Neural crest cell (in vitro differentiated cells): ENCODE measurements at places on chromosomes 1 and 21.

GRCh38 chr1:46476673-46477072, 13.0 kb upstream of the DMBX1 start:
- no peak for DNase-seq

GRCh38 chr1:3440300-3440681, 14.2 kb upstream of the ARHGEF16 start:
- DNase-seq: no peak

DNA sequence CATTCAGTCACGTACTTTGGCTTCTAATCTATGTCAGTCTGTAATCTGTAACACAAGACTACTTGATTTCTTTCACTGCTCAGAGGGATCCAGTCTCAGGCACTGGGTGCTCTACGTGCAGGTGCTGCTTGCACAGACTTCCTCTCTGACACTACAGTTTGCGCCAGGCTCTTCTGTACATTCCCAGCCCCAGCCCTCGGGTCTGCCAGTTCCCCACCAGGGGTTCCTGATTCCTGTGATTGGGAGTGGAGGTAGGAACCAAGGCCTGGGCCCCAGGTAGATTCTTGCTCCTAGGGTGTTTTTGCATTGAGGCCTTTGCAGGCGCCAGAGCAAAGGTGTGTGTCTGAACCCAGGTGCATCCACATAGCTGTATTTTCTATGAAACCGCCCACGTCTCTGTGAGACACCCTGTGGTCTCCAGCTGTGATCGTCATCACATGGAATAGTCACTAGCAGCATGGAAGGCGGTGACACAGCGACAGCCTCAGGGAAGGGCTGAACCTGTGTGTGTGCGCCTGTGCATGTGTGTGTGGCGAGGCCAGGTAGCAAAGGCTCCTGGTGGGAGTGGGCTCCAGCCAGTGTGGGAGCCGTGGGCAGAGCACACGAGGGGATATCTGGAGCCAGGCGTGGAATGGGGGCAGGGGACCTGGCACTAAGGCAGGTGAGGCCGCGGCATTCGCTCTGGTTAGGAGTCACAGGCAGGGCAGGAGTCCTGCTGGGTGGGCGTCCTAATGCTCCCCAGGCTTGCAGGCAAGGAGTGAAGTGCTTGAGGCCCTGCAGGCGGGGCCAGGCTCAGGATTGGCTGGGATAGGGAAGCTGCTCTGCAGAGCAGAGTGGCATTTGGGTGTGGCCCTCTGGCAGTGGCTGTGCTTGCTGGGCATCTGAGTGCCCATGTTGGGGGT, 5.2 kb downstream of the GJC2 start:
- DNase-seq: no peak

DNA sequence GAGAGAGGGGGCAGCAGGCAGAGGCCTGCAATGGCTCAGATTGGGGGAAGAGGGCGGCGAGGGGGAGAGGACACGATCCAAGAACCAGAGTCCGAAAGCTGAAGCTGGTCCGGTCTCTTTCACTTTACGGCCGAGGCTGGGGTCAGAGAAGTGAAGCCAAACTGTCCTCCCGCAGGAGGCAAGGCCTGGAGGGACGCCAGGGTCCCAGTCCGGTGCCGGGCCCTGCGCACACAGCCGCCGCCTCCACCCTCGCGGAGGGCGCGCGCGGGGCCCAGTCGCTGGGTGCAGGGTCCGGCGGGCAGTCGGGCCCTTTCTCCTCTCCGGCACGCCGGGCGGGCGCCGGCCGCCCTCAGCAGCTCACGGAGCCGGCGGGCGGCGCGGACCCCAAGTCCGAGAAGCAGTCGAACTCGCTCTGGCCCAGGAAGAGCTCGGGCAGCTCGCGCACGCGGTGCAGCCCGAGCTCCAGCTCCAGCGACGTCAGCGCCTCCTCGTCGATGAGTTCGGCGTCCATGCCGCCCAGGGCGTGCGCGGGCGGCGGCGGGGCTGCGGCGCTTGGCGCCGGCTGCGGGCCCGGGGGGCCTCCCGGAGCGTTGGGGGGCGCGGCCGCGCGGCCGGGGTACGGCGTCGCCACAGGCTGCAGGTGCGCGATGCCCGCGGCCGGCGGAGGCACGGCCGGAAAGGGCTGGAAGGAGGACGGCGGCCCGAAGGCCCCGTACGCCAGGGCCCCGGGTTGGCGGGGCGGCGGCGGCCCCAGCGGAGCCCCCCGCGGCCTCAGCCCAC, 749 bp downstream of the CITED4 start:
- no peak for DNase-seq

DNA sequence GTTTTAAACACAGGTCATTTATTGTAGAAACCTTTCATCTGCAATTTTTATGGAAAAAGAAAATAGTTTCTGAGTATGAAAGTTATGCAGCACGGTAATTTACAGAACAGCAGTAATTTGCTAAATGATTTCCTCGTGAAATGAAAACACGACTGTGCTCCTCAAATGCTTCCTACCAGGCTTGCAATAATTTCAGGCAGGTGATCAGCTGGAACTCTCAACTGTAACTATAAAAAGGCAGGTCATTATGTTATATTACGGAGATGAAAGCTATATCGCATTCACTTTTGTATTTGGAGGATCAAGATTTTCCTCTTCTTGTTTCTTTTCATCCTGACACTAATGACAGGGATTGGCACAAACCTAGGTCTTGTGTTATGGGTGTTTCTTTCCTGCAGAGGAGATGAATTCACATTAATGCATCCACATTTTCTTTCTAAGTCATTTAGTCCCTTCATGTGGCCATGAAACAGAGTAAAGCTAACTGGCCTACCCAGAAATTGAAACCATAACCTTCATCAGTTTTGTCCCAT, 57.4 kb downstream of the SAMSN1 start:
- no peak for DNase-seq

GRCh38 chr1:67748630-67749029, 63.6 kb downstream of the GADD45A start:
- DNase-seq: no peak

DNA sequence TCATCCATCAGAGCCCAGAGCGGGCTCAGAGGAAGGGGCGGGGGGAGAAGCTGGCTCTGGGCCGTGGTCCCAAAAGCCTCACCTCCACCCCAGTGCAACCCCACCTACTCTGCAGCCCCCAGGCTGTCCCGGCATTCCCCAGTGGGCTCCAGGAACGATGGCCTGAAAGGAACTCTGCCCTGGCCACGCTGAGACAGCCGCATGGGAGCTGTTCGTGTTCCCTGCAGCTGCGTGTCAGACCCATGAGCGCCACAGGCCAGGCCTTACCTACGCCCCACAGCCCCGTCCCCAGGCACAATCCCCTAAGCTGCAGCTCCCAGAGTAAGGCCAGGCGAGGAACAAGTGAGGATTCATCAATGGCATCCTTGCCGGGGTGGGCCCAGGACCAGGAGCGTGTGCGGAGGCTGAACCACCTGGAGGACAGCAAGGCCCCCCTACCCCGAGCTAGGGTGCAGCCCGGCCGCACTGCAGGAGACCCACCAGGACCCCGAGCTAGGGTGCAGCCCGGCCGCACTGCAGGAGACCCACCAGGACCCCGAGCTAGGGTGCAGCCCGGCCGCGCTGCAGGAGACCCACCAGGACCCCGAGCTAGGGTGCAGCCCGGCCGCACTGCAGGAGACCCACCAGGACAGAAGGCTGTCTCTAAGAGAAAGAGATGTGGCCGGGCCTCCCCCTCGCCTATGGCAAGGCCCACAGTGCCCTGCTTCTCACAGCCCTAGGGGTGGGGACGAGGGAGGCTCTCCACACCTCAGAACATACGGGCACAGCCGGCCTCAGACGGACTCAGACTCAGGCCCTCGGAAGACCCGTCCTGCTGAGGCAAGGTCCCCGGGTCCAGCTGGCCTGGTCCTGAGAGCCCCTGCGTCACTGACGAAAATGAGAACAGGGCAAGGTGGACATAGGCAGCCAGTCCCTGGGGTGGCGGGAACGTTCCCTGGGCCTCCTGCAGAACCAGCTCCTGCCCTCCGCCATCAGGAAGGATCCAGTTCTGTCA, 26.5 kb upstream of the ARHGEF16 start:
- no peak for DNase-seq

DNA sequence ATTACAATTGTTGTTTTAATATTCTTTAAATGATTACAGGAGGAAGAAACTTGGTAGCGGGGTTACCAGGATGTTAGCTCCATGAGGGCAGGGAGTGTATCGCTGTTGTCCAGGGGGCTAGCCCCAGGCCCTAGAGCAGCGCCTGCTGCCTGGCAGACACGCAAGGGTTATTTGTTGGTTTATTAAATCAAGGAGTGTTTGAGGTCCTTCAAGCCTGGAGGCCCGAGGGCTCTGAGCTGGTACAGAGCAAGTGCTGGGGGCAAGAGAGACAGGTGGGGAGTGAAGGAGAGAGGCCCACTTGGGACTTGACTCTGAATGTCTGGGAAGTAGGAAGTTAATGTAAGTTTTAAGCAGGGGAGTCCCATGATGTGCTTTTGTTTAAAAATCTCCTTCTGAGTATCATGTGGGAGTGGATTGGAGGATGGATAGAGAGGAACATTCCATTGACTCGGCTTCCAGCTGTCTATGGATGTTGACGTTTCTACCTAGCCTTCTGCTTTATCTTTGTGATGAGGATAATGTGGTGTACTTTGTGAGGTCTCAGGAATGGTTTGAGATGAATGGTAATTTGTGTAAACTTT, 8.7 kb downstream of the ITSN1 start:
- DNase-seq: no peak

- DNase-seq: no peak
Observed at GRCh38 chr1:53575141-53575954, 116.1 kb downstream of the DMRTB1 start.

- DNase-seq: no peak
Observed at GRCh38 chr21:29443411-29444010, 144.8 kb downstream of the BACH1 start.

DNA sequence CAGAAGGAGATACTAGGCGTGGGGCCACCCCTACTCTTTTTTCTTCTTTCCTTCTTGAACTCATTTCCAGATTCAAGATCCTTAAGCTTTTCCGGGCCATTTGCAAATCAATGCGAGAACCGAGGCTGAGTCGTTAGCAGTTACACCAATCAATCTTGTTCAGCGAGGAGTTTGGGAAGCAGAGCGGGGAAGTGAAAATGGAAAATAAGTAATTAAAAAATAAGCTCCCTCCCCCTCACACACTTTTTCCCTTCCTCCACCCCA, 1.7 kb upstream of the NEGR1 start:
- DNase-seq: peak; percentile 46

DNA sequence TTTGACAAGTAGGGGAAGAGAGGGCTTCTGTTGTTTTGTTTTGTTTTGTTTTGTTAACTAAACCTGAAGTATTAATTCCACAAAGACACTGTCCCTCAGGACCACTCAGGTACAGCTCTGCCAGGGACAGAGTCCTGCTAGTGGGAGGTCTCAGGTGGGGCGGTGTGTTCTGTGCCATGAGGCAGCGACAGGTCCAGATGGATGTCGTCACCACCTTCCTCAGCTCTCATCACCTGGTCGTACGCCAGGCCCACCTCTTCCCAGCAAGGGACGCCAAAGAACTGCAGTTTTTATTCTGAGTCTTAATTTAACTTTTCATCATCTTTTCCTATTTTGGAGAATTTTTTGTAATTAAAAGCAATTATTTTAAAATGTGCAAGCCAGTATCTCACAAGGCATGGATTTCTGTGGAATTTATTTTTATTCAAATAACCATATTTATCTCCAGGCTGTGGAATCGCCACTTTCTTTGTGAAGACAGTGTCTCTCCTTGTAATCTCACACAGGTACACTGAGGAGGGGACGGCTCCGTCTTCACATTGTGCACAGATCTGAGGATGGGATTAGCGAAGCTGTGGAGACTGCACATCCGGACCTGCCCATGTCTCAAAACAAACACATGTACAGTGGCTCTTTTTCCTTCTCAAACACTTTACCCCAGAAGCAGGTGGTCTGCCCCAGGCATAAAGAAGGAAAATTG, 62.5 kb downstream of the POFUT2 start:
- no peak for DNase-seq
